Stimulated activated CD4-positive, alpha-beta T cell treated with anti-CD3 and anti-CD28 coated beads, TNF-alpha, amount 100 ng/mL, for 4 hours (primary cell): ENCODE measurements at places on chromosomes 11 and 22.

DNA sequence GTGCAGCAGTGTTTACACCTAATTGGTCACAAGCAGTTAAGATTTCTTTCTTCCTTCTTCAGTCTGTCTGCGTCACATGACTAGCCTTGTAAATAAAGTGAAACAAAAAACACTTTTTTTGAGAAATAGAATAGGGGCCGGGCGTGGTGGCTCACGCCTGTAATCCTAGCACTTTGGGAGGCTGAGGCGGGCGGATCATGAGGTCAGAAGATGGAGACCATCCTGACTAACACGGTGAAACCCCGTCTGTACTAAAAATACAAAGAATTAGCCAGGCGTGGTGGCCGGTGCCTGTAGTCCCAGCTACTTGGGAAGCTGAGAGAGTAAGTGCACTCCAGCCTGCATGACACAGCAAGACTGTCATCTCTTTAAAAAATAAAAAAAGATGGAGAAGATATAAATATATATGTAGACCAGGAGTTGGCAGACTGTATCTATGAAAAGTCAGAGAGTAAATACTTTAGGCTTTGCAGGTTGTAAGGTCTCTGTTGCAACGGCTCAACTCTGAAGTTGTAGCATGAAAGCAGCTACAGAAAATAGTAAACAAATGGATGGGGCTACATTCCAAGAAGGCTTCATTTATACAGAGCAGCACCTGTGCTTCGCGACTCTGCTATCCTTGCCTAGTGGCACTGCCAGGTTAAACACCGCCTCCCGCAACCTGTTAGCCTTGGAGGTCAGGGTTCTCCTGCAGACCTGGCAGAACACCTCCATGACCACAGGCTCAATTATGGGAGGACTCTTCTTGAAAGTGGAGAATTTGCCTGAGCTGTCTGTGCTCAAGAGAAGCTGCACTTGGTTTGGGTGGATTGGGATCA is 55.9 kb downstream of the PPP6R2 start:
- no peak for DNase-seq

GRCh38 chr22:46511151-46512038 is 26.0 kb downstream of the CELSR1 start:
- no peak for DNase-seq

DNA sequence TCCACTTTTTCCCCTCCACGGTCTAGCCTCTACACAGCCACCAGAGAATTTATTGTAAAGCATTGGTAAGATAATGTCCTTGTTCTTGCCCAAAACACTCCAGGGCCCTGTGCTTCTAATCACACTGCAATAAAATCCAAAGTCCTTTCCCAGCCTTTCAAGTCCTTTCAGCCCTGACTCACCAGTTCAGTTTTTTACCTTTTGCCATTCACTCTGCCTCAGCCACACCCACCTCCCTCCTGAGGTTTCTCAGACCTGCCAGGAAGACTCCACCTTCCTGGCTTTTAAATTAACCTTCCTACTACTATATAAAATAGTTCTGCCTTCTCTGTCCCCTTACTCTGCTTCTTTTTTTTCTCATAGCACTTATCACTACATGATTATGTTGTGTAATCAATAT is 91.0 kb upstream of the ARHGAP32 start:
- no peak for DNase-seq

- no peak for DNase-seq
Observed at GRCh38 chr11:104759464-104759863, 138.8 kb downstream of the CASP12 start.

DNA sequence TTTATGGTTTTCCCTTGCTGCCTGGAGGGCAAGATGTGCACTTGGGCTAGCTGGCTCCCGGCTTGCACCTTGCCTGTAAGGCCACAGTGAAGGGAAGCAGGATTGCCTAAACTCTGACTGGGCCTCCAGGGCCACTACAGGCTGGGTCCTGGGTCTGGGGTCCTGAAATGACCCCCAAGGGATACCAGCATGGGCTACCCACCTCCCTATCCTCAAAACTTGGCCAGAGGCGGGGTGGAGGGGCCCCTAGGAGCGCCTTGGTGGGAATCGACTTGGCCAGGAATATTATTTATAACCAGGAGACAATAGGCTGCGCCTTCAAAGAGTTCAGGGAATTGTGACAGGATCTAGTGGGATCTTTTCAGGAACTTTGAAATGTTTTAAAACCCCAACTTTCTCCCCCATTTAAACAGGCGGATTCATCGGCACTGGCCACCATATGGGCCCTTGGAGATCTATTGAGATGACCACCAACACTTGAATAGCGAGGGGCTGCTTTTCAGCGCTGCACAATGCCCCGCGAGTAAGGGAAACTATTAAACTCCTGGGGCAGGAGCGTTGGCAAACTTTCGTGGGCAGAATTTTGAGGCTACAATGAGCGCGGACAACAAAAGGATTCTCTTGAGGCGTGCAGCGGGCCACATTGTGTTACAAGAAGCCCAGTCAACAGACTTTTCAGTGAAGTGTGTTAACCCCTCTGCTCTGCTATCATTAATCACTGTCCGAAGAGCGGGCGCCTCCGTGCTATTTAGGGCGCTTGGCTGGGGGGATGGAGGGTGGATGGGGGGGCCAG is 15.2 kb downstream of the PAX6 start:
- DNase-seq, result no peak

DNA sequence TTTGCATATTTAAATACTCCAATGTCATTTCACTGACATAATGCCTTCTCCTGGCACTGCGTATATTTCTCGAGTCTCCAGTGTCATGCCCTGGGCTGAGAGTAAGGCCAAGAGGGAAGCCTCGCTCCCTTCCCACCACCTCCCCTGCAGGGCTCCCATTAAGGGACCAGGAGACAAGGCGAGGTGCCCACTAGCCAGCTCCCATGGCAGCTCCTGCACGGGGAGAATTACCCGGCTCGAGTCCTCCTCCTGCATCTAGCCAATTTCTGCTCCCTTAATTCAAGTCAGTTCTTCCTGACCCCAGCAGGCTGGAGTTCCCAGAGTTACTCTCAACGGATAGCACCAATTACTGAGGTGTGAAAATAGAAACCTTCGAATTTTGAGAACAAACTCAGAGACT is 31.9 kb downstream of the OPCML start:
- DNase-seq, result no peak

- no peak for DNase-seq
Observed at GRCh38 chr11:105840391-105840790, 181.6 kb downstream of the MSANTD4 start.
